Fibroblast of skin of scalp (primary cell): ENCODE measurements at places on chromosomes 5 and 9.

- DNase-seq, result no peak
Observed at GRCh38 chr5:12777342-12777741, 873.1 kb upstream of the CTNND2 start.

- DNase-seq, result no peak
Observed at GRCh38 chr5:149217096-149217802, 54.4 kb upstream of the AFAP1L1 start.

GRCh38 chr9:111871499-111871855 is 25.1 kb upstream of the UGCG start:
- no peak for DNase-seq

- DNase-seq, result no peak
Observed at GRCh38 chr5:179325296-179326031, 19.8 kb downstream of the ADAMTS2 start.

- peak; percentile 63 for DNase-seq
Observed at GRCh38 chr5:96114736-96115135, 153.1 kb upstream of the ELL2 start.

- DNase-seq, result no peak
Observed at GRCh38 chr9:68702493-68702892, 2.5 kb upstream of the PIP5K1B start.

DNA sequence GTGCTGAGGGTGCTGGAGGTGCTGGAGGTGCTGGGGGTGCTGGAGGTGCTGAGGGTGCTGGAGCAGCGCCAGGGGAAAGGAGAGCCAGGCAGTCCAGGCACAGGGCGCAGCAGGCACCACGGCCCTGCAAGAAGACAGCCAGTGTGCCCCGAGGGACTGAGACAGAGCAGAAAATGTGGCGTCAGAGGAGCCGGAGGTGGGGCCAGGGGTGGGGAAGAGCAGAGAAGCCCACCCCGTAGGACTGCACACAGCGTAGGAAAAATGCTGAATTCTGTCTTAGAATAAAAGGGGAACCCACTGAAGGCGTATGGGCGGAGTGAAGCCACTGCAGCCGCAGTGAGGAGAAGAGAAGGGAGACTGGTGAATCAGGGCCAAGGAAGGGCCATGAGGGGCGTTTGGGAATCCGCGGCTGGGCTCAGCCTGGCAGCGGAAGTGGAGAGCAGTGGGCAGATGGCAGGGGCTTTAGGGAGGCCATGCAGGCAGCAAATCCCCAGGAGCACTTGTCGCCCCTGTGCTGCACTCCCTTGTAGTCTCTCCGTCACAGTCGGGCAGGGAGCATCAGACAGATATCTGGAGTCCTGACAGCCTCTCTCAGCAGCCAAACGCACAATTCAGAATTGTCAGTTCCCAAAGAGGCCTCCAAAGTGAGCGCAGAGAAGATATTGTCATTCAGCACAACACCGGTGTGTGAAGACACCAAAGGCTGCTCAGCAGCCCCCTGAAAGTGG is 35.9 kb upstream of the LECT2 start:
- DNase-seq, result no peak

DNA sequence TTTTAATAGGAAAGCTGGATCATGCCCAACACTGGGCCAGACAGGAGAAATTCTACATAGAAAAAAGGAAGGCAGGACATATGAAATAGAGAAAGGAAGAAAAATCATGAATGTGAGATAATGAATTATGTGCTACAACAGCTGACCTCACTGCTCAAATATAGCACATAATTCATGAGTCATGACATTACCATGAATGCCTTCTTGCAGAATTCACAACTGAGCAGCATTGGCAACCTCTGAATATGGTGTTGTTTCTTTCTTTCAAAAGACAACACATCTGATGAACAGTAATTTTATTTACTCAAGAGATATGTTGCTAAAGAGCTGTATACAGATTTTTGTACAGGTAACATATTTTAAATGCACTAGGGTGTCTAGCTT is 34.4 kb downstream of the APBA1 start:
- DNase-seq, result peak; percentile 78

DNA sequence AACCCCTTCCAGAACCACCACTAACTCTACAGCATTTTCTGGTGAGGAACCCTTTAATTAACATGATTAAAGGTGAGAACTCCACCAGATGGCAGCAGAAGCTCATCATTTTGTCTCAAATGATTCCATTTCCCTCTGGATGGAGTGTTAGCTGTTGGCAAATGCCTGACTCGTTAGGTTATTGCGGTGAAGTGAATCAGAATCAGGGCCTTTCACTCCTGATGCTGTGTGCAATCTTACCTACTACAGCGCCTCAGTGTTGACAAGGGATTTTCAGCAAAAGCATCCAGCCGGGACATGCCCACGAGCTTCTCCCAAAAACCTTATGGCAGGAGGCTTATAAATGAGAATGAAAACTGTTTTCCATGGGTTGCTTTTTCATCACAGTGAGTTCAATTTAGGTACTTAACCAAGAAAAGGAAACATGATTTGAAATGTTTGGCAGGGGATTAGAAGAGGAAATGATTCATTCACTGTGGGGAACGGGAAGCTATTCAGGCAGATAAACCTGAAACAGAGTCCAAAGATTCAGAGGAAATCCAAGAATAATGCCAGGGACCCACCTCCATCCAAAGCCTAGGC is 48.0 kb upstream of the CAST start:
- peak; percentile 90 for DNase-seq

- no peak for DNase-seq
Observed at GRCh38 chr9:134073500-134073899, 5.7 kb upstream of the BRD3 start.

- DNase-seq, result no peak
Observed at GRCh38 chr5:149824846-149825245, 94.7 kb downstream of the PPARGC1B start.

- DNase-seq, result no peak
Observed at GRCh38 chr5:154277499-154277898, 87.0 kb downstream of the GALNT10 start.

- DNase-seq, result no peak
Observed at GRCh38 chr5:59891962-59892643, 1.4 kb downstream of the PDE4D start.

GRCh38 chr5:139037732-139038131 is 160.4 kb downstream of the SIL1 start:
- DNase-seq, result no peak

DNA sequence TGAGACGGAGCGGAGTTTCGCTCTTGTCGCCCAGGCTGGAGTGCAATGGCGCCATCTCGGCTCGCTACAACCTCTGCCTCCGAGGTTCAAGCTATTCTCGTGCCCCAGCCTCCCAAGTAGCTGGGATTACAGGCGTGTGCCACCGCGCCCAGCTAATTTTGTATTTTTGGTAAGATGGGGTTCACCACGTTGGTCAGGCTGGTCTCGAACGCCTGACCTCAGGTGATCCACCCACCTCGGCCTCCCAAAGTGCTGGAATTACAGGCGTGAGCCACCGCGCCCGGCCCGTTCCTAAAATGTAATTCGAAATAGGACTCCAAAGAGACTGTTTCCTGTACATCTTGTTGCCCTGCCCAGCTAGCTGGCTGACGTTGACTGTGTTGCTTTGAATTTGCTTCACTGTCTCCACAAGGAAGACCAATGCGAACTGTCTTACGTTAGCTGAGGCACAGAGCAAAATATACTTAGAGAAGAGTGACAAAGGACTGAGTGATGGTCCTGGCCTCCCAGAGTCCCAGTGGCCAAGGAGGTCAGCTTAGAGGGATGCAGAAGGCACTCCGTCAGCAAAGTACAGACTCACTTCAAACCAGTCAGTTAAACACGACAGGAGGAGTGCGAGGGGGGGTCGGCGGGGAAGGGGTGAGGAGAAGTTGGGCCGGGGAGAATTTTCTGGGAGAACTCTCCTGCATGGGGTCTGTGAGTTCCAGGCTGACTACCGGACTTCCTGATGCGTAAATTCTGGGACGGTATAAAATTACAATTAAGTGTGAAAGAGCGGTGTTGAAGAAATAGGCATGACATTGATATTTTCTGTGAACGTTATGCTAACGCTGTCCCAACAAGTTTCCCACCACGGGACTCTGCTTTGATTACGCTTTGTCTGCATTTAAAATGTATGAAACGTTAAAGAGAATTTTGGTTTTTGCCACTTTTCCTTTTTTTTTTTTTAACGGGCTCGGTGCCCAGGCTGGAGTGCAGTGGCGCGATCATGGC is 6.8 kb upstream of the TRIM41 start:
- peak; percentile 21 for DNase-seq

GRCh38 chr9:33813712-33814641 is 3.0 kb upstream of the UBE2R2 start:
- DNase-seq, result peak; percentile 60

GRCh38 chr5:163379298-163380155 is 57.9 kb upstream of the CCNG1 start:
- peak; percentile 39 for DNase-seq

DNA sequence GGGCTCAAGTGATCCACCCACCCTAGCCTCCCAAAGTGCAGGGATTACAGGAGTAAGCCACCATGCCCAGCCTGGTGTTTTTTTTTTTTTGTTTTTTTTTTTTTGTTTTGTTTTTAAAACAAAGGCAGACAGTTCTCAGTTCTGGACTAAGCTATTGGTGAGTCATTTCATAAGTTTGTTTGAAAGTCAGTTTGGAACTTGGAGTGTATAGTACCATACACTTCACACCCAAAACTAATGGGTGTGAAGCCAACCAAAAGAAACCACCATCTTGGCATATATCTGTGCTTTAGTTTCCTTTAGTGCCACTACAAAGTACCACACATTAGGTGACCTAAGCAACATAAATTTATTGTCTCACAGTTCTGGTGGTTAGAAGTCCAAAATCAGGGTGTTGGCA is 13.4 kb downstream of the MAST4 start:
- DNase-seq, result no peak

GRCh38 chr5:67268231-67269021 is 71.8 kb upstream of the CD180 start:
- peak; percentile 94 for DNase-seq

GRCh38 chr5:179400020-179400419 is 54.8 kb upstream of the ADAMTS2 start:
- no peak for DNase-seq

GRCh38 chr9:98961513-98962180 is 17.9 kb downstream of the COL15A1 start:
- DNase-seq, result no peak

- DNase-seq, result peak; percentile 63
Observed at GRCh38 chr5:156330141-156330870, 3.3 kb downstream of the SGCD start.

DNA sequence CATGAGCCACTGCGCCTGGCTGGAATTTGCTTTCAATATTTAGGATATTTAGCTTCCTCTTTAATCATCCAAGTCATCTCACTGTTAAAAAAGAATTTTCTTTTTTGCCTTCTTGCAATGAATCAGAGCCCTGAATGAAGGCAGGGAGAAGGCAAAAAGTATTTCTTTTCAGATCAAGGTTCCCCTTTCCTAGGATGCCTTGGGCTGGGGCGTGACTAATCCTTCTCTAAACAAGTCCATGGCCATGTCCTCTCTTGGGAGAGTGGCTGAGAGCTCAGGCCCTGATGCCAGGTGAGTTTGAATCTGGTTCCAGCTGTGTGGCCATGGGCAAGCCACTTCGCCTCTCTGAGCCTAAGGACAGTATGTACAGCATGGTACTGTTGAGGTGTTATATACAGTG is 84.8 kb upstream of the NEURL1B start:
- no peak for DNase-seq

GRCh38 chr5:600886-601541 is 11.1 kb upstream of the CEP72 start:
- DNase-seq, result no peak

DNA sequence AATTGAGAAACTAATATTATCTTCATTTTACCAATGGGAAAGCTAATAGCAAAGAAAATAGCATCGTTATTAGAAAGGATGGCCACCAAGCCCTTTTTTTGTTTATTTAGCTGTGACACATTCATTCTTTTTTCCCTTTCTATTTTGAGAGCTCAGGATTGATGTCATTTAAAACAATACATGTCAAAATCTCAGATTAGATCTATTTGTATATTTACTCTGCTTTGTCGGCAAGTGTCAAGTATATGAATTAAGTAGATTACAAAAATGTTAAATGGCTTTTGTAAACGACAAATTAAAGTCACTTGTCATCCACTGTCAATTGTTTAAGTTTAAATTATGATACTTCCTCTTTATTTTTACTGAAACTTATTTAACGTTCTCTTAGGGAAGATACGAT is 118.9 kb downstream of the PAM start:
- no peak for DNase-seq

GRCh38 chr5:5387192-5387591 is 35.3 kb upstream of the ICE1 start:
- no peak for DNase-seq

GRCh38 chr9:99693888-99694287 is 127.8 kb upstream of the NR4A3 start:
- no peak for DNase-seq

DNA sequence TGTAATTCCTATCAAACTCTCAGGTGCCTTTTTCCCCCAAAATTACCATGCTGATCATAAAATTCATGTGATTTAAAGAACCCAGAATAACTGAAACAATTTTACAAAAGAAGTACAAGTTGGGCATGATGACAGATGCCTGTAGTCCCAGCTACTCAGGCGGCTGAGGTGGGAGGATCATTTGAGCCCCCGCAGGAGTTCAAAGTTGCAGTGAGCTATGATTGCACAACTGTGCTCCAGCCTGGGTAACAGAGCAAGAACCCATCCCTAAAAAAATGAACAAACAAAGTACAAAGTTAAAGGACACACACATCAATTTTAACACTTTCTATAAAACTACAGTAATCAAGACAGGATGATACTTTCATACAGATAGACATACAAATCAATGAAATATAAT is 97.9 kb upstream of the LPAR1 start:
- DNase-seq, result no peak

DNA sequence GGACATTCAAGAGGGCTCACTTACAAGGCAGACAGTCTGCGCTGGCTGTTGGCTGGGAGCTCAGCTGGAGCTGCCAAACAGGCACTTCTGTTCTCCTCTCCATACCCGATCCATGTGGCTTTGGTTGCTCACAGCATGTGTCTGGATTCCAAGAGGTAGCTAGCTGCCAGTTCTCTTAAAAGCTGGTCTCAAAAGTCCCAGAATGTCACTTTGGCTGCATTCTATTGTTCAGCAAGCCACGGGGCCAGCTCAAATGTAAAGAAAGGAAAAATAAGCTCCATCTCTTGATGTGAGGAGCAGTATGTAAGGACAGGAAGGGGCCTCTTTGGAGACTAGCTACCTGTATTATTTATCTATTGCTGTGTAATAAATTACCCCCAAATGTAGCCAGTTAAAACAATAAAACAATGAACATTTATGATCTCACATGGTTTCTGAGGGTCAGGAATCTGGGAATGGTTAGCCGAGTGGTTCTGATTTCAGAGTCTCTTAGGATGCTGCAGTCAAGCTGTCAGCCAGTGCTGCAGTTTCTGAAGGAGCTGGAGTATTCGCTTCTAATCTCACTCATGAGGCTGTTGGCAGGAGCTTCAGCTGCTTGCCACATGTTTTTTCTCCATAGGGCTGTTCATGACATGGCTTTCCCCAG is 112.7 kb upstream of the CLINT1 start:
- DNase-seq, result peak; percentile 53

DNA sequence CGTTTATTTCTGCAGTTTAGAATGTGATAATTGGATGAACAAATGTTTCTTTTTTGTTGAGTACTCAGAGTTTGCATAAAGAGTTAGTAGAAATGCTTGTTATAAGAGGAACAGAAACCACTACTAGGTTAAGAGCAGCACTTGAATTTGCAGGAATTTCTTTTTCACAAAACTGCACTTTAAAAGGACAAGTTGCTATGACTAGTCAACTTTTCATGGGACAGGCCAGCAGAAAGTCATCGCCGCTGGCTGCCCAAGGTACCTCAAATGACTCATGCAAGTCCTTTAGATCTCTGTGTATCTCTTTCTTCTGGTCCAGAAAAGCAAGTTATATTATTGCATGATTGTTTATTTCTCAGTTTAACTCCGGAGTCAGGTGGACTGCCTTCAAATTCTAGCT is 97.3 kb upstream of the HMHB1 start:
- DNase-seq, result no peak

- DNase-seq, result no peak
Observed at GRCh38 chr9:351916-352315, 137.3 kb downstream of the DOCK8 start.
